WTC11 (cell line): ENCODE measurements at places on chromosomes 12 and 14. TPM values are rescaled to one million over a fixed set of nuclear protein-coding genes. Genes with fewer than 3 reads are reported as not detected.

DNA sequence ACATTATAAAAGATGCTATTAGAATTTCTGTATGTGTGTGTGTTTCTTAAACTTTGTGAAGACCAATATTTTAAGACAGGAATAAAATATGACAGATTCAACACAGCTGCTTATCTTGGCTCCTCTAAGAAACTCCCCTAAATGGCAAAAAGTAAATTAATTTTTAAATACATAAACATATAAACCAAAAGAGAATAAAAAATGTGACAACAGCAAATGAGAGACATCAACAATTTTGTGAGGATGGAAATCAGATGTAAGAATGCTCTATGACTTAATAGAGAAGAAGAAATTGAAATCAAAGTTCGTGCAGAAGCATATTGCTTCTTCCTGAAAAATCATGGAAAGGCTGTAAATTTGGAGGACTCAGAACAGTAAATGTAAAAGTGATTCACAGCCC, 1083.8 kb downstream of the FLRT2 start:
- DNase-seq: no peak

- DNase-seq: no peak
These were observed 34.9 kb downstream of the TRMT5 start for GRCh38 chr14:60945984-60946383.

GRCh38 chr12:10900530-10900929, 8.8 kb downstream of the TAS2R13 start:
- DNase-seq: no peak

DNA sequence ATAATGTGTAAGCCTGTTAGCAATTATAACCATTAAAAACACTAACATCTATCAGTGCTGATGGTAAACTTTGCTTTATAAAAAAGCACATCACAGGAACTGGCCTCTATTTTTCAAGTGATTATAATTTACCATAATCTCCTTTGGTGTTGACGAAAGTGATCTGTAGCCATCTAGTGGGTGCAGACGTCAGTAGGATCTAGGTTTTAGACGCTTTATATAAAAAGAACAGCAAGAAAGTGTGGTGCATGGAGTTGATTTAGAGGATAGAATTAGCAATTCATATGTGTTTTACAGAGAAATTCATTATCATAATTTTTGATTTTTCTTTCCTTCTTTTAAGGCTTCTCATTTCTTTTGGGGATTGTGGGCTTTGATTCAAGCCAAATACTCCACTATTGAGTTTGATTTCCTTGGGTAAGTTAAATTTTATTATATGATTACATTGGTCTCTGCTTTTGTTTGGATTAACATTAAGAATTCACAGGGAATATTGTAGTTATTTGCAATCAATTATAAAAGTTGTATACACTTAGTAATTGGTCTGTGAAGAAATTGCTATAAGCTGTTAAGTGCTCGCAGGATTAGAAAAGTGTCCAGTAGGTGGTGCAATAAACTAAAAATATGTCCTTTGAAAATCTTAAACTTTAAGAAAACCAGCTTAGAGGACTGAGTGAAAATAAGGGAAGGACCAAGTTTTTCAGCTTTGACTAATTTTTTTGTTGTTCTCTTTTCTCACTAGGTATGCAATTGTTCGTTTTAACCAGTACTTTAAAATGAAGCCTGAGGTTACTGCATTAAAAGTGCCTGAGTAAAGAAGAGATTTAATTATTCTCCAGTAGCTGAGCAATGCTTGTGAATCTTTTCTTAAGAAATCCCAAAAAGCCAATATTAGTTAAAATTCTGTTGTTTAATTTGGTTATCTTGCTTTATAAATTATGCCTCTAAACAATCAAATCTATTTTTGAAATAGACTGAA, 59.5 kb downstream of the ETNK1 start:
- DNase-seq: no peak

- DNase-seq: no peak
These were observed 17.8 kb upstream of the PPP2R5C start for GRCh38 chr14:101743701-101744100.

DNA sequence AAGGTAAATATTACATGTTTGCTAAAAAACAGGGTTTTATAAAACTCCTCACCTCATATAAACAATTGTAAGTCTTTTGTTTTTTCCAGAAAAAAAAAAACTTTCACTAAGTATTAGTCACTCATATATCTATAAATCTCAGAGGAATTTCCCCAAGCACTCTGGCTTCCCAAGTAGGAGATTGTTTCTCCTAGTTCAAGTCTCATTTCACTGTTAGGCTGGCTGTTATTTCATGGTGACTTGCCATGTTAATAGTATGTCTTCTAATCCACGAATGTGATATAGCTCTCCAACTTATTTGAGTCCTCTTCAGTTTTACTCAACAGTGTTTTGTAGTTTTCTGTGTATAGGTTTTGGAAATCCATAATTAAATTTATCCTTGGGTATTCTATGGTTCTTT, 61.6 kb downstream of the CAPZA3 start:
- no peak for DNase-seq

DNA sequence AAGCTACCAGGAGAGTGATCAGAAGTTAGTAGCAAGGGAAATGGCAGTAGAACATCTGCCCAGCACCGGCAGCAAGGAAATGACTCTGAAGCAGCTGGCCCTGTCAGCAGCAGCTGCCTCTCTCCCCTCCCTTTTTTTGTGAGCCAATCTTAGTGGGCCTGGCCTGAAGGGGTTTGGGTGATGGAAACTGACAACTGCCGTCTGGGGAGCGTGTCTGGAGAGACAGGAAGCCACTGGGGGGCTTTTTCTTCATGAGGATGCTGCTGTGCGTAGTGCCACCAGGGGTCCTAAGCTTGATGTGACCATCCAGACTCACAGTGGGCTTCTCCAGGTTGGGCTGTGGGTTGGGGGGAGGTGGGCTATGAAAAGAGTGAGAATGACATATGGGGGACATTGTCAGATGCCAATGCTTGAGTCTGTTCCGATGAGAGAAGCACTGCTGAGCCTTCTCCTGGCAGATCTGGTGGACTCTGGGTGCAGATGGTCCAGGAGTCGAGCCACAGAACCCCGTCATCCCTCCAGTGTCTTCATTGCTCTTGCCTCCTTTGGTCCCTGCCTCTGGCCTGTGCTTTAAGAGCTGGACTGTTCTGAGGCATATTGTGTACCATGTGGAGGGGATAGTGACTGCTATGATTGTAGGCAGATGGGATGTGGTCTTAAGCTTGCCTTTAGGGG, 87.6 kb upstream of the HIF1A start:
- DNase-seq: no peak

- no peak for DNase-seq
These were observed 29.5 kb upstream of the TDRD9 start for GRCh38 chr14:103898711-103899110.

DNA sequence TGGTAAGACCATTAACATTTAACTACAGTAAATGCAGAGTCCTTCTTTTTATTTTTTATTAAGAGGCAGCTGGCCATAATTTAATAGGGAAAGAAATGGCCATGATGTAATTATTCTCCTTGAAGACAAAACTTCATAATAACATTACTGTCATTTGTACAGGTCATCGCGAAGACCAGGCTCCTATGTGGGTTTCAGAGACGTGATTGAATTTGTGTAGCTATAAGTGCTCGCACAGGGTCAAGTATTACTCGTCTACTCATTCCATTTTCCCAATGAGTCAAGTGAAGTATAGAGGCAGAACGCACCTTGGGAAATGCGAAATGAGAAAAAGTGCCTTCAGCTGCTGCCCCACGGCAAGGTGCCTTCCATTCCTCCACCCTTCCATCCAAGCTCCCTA, 40.4 kb downstream of the EGLN3 start:
- DNase-seq: no peak

DNA sequence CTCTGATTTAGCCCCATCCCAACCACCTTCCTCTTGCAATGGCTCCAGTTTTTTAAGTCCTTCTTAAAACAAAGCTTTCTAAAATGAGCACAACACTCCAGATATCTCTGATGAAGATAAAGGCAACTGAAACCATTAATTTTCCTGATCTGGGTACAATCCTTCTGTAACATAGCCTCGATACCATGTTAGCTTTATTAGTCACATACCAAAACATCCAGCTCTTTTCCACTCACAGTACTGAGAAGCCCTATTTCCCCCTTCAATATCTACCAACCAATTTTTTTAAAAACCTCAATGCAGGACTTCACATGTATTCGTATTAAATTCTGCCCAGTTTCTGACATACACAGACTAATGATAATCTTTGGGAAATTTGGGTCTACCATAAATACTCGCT, 105.9 kb downstream of the MED13L start:
- DNase-seq: no peak

GRCh38 chr14:87638196-87638595, 354.8 kb downstream of the GALC start:
- no peak for DNase-seq

Gene LALBA
- not detected in 3 replicates for total RNA-seq

Gene PLEKHH1
- 45.4 to 49.8 TPM (median 48.3 TPM) in 3 replicates for total RNA-seq

Gene NGB
- total RNA-seq: 0.14 to 0.46 TPM (median 0.33 TPM) in 3 replicates

Gene NAV3
- 0.96 to 3.3 TPM (median 1.9 TPM) in 3 replicates for total RNA-seq
